Pancreas (tissue), 10 donors: ENCODE measurements at places on chromosomes 6 and 20. TPM values are rescaled to one million over a fixed set of nuclear protein-coding genes. Genes with fewer than 3 reads are reported as not detected.
A peak's percentile ranks its signal among the peaks of the same experiment; 100 is the strongest.

- H3K4me1 ChIP-seq, result no peaks in the 10 kb centered on the region
- no peaks in the 10 kb centered on the region for H3K27me3 ChIP-seq
- no peak for DNase-seq
- H3K27ac ChIP-seq, result peak overlapping the region; percentile 59
Observed at GRCh38 chr20:34675993-34676641, 775 bp downstream of the PIGU start.

DNA sequence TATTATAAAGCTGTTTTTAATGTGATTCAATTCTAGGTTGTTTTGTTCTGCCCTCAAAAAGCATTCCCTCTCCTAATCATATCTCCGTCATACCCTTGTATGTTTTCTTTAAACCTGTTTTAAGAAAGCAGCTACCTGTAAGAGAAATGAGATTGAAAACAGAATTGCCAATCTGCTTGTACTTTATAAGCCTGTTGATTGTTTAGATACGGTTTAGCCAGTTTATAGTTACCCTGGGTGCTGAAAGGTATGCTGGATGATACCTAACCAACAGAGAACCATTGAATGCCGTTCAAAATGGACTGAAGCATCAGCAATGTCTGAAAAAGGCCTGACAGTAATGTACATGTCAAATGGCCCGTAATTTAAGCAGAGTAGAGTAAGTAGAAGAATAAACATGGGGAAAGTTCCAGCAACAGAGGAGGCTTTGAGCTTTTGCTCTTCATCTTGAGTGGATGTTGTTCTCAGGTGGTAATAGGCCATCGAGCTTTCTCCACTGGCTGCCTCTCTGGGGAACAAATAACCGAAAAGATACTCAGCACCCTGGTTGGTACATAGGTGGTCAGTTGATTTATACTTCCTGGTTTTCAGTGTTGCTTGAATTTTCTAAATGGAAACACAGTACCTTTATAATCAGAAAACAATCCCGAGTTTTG lies 27.5 kb downstream of the PTPN1 start:
- DNase-seq, result no peak
- no peaks in the 10 kb centered on the region for H3K27me3 ChIP-seq
- peak overlapping the region; percentile 14 for H3K27ac ChIP-seq
- no peak overlapping the region for H3K4me3 ChIP-seq
- H3K36me3 ChIP-seq, result no peaks in the 10 kb centered on the region
- no peaks in the 10 kb centered on the region for H3K4me1 ChIP-seq

DNA sequence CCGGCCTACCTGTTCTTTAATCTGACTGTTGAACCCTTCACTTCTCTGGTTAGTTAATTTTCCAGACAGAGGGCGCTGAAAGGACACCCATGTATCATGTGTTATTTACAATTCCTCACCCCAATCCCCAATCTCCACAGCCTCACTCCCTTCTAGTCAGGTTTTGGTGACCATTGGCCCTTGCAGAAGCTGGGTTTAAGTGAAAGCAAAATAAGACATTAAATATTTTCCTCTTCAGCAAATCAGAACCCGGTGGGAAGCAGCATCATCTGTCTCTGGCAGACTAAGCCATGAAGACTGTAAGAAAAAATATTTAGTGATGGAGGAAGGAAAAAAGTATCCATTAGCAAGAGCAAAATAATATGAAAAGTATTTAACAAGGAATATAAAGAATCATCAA lies 9.4 kb upstream of the HLA-DQA1 start:
- no peaks in the 10 kb centered on the region for H3K4me1 ChIP-seq
- no peaks in the 10 kb centered on the region for H3K27me3 ChIP-seq
- H3K4me3 ChIP-seq, result no peak overlapping the region
- no peaks in the 10 kb centered on the region for H3K36me3 ChIP-seq
- no peak for DNase-seq
- no peak overlapping the region for H3K27ac ChIP-seq

DNA sequence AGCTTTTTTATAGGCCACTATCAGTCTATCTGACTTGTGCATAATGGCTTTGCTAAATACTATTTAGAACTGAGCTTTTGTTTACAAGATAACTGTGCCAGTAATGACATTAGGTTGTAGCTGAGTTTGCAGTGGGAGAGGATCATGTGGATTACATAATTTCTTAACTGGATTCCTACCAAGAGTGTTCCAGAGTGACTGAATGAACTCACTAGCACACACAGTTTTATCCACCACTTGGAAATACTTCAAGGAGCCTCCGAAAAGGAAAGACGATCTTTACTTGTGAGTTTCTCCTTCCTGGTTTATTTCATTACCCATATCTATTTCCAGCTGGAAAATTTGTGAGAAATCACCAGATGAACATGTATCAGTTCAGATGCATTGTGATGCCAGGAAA lies 10.9 kb upstream of the SYNE1 start:
- no peaks in the 10 kb centered on the region for H3K36me3 ChIP-seq
- no peak overlapping the region for H3K4me3 ChIP-seq
- no peak for DNase-seq
- H3K27ac ChIP-seq, result no peak overlapping the region
- H3K4me1 ChIP-seq, result no peaks in the 10 kb centered on the region

DNA sequence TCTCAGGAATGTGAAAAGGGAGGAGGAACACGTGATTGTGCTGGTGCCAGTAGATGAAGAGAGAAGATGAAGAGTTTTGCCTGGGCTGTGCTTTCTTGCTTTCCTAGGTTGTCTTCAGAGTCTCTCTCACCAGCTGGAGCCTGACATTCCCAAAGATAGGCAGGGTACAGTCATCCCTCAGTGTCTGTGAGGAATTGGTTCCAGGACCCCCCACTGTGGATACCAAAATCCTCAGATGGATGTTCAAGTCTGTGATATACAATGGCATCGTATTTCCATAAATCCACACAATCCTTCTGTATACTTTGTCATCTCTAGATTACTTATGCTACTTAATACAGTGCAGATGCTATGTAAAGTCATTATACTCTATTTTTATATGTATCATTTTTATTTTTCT lies 113.5 kb downstream of the SAMD5 start:
- DNase-seq, result no peak
- no peak overlapping the region for H3K4me3 ChIP-seq
- H3K27me3 ChIP-seq, result no peaks in the 10 kb centered on the region
- no peaks in the 10 kb centered on the region for H3K4me1 ChIP-seq
- no peak overlapping the region for H3K27ac ChIP-seq
- H3K36me3 ChIP-seq, result no peaks in the 10 kb centered on the region

GRCh38 chr20:62362590-62362940 lies 4.5 kb downstream of the LAMA5 start:
- H3K27ac ChIP-seq, result peak overlapping the region; percentile 53
- no peaks in the 10 kb centered on the region for H3K36me3 ChIP-seq
- H3K4me1 ChIP-seq, result peaks cover 10% of the 10 kb centered on the region
- no peaks in the 10 kb centered on the region for H3K27me3 ChIP-seq

DNA sequence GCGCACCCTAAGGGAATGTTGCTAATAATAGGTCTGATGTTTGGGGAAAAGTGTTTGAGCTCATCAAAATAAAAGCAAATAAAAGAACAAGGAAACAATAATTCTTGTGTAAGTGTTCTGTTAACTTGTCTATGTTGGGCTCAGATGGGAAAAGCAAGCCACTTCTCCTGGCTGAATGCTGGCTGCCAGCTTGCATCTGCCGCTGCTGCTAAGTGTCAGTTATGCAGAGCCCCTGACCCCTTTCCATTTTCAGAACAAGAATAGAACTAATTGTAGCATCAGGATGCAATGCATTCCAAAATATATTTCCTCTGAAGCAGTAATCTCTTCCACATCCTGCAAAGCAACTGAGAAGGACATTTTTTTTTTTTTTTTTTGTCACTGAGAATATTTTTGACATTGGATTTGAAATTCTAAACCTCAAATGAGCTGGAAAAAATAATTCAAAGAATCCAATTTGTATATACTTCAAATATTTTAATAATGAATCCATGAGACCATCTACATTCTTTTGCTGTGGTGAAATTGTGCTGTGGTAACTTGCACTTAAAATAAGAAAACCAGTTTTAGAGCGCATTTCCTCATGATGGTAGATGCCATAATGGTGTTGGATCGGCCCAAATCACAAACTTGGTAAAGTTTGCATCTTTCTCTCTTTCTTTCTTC lies 43.9 kb upstream of the DEK start:
- H3K27ac ChIP-seq, result no peak overlapping the region
- H3K4me1 ChIP-seq, result no peaks in the 10 kb centered on the region
- no peaks in the 10 kb centered on the region for H3K36me3 ChIP-seq
- DNase-seq, result no peak
- no peak overlapping the region for H3K4me3 ChIP-seq

- H3K4me1 ChIP-seq, result no peaks in the 10 kb centered on the region
- H3K4me3 ChIP-seq, result no peak overlapping the region
Observed at GRCh38 chr20:38223743-38224100, 36.8 kb downstream of the KIAA1755 start.

DNA sequence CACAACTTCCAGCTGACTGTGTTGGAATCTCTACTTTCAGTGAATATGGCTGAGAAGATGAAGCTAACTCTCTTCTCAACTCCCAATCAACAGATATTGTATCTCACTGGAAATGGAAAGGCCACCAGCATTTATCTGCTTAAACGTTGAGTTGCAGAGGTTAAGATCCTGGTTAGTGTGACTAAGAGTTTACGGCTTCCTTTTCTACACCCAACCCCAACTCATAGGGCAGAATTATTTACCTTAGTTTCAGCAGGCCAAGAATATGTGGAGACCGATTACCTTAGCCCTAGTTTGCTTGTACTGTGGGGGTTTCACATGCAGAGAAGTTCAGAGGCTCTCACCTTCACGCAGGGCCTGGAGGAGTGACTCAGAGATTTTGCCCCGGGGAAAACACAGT lies 1026.6 kb downstream of the EYS start:
- H3K4me1 ChIP-seq, result no peaks in the 10 kb centered on the region
- no peak overlapping the region for H3K27ac ChIP-seq
- no peak overlapping the region for H3K4me3 ChIP-seq

DNA sequence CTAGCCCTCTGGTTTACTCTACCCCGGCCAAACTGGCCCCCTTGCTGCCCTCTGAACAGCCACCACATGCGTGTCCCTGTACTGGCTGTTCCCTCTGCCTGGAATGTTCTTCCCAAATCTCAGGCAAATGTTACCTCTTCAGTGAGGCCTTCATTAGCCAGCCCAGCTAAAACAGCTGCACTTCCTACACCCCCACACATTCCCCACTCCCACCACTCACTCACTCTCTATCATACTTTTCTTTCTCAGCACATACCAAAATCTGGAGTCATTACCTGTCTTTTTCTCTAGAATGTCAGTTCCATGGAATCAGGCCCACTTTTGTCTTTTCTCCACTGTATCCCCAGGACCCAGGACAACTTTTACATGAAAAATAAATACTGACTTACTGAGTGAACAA lies 401.2 kb upstream of the SULF2 start:
- H3K36me3 ChIP-seq, result no peaks in the 10 kb centered on the region
- H3K4me1 ChIP-seq, result no peaks in the 10 kb centered on the region
- H3K4me3 ChIP-seq, result no peak overlapping the region

DNA sequence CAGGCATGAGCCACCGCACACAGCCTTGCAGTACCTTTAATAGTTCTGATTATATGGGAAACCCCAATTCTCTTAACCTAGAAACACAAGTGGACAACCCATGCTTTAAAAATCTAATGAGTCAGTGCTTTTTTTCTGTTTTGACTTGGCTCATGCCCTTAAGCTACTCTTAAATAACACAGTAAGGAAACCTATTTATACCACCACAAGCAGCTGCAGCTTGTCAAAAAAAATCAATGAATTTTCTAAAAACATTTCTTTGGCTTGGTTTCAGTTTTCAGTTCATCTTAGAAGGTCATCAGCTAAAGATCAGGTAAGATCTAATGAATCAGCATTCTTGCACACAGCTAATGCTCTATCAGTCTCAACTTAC lies 124.1 kb upstream of the DST start:
- H3K36me3 ChIP-seq, result no peaks in the 10 kb centered on the region
- DNase-seq, result no peak
- no peaks in the 10 kb centered on the region for H3K27me3 ChIP-seq
- no peak overlapping the region for H3K27ac ChIP-seq

GRCh38 chr20:50478162-50478990 lies 31.8 kb upstream of the PTPN1 start:
- no peaks in the 10 kb centered on the region for H3K27me3 ChIP-seq
- DNase-seq, result peak; percentile 71
- no peaks in the 10 kb centered on the region for H3K36me3 ChIP-seq
- no peak overlapping the region for H3K4me3 ChIP-seq

DNA sequence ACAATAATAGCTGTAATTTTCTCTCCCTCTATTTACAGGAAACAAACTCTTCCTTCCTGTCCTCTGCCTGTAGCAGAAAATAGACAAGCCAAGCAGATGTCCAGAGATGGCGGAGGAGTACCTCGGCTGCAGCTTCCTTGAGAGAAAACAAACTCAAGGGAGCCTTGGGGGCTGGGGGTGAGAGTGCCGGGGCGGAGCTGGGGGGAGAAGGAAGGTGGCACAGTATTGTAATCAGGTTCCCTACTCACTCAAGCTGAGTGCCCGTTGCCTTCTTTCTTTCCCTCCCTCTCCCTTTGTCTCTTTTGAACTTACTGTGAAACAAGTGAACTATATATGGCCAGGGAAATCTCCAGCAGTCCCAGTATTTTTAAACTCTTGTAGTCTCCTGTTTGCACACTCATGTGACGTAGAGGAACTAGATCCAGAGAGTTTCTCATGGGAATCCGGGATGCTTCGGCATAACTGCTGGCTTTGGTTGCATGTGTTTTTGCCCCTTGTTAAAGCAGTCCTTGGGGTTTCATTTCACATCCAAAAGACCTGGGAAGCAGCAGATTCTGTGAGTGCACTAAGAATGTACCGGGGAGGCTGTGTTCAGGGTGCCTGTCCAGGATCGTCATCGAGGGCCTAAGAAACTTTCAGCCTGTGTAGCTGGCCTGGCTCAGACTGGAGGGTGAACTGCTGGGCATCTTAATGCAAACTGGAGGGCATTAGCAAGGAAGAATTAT lies 44.6 kb upstream of the HDDC2 start:
- H3K36me3 ChIP-seq, result no peaks in the 10 kb centered on the region
- no peak overlapping the region for H3K4me3 ChIP-seq
- H3K27me3 ChIP-seq, result no peaks in the 10 kb centered on the region
- no peaks in the 10 kb centered on the region for H3K4me1 ChIP-seq
- no peak overlapping the region for H3K27ac ChIP-seq

GRCh38 chr6:17086469-17086868 lies 15.4 kb upstream of the STMND1 start:
- H3K36me3 ChIP-seq, result no peaks in the 10 kb centered on the region
- peak; percentile 65 for DNase-seq
- H3K4me1 ChIP-seq, result no peaks in the 10 kb centered on the region
- H3K4me3 ChIP-seq, result no peak overlapping the region
- H3K27me3 ChIP-seq, result no peaks in the 10 kb centered on the region

GRCh38 chr6:127026247-127026646 lies 92.2 kb upstream of the RSPO3 start:
- no peaks in the 10 kb centered on the region for H3K36me3 ChIP-seq
- no peak overlapping the region for H3K4me3 ChIP-seq
- DNase-seq, result no peak
- H3K4me1 ChIP-seq, result peaks cover 7% of the 10 kb centered on the region

DNA sequence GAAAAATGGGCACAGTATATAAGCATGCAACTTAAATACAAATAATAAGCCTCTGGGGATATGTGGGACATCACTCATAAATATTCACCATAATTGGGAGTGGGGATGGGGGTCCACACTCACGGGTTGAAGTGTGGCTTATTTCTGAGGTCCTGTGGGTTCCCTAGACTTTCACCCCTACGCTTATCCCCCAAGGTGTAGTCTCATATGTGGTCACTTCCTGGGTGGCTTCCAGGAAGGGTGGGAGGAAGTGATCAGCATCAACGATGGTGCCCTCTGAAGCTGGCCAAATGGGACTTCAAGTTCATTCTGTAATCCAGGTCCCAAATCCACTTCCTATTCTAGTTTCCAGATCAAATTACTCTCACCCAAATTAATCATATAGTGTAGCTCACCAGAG lies 59.5 kb downstream of the GNAS start:
- peaks cover 9% of the 10 kb centered on the region for H3K36me3 ChIP-seq
- no peaks in the 10 kb centered on the region for H3K27me3 ChIP-seq

PSORS1C1 gene
- polyA plus RNA-seq, result 1.9 TPM

CTCFL gene
- polyA plus RNA-seq, result not detected

HLA-G gene
- polyA plus RNA-seq, result not detected

C6orf15 gene
- polyA plus RNA-seq, result not detected

KIF13A gene
- polyA plus RNA-seq, result 7.3 TPM

MDFI gene
- polyA plus RNA-seq, result 5.6 TPM
